ENCODE measurements at places on chromosomes 3 and 15.

DNA sequence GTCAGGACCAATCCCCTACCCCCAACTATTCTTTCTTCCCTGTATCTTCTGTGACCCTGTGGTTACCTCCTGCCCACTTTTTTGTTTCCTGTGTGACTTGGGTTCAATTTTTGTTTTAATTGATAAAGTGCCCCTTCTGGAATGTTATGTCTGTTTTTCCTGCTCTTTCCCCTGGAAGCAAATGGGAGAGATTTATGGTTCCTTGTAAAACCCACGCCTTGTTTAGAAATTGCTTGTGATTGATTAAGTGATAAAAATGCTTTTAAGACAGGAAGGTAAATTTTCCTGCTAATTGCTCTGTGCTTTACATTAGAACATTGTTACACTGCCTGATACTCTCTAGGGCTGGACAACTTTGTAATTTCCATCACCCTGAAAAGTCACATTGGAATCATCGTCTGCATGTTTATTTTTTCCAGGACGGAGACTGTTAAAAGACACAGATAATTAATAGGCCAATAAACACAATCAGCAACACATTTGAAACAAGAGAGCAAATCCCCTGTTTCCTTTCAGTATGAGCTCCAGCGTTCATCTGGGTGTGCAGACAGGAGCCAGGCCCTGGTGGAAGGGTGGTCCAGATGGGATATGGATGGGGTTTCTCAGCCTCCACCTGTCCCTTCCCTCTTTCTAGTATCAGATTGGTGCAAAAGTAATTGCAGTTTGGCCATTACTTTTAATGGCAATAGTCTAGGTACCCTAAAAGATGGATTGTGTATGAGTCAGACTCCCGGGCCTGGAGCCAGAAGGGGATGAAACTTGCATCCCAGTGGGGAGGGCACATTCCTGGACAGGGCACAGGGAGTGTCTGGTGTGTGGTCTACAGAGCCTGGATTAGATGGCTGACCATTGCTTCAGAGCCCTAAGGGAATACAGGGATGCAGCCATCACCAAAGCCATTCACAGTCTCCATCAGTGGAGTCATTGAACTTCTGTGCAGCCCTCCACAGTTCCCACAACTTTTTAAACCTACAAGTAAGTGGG is 58.1 kb upstream of the AGBL1 start:
- no peak for DNase-seq

DNA sequence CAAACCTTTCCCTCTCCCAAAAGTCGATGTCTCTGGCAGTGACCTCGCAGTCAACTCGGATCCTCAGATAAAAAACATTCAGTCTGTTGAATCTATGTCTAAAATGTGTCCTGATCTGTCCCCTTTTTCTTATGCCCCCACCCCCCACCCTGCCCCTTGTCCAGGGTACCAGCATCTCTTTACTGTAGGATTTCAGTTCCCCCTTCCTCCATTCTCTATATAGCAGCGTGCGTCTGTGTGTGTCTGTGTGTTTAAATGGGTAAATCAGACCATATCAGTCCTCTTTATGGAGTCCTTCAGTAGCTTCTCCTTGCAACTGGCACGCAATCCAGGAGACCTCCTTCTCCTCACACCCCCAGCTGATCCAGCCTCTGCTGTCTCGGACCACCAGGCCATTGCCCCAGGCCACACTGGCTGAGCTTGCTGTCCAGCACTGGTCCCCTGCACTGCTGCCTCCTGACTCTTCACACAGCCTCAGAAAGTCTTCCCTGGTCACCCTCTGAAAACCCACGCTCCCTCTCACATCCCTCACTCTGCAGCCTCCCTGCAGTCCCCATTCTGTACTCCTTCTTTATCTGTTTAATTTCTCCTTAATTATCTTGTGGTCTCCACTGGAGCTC is 1.5 kb downstream of the LRRK1 start:
- no peak for DNase-seq

GRCh38 chr3:10968401-10968800 is 24.1 kb upstream of the SLC6A1 start:
- no peak for DNase-seq

DNA sequence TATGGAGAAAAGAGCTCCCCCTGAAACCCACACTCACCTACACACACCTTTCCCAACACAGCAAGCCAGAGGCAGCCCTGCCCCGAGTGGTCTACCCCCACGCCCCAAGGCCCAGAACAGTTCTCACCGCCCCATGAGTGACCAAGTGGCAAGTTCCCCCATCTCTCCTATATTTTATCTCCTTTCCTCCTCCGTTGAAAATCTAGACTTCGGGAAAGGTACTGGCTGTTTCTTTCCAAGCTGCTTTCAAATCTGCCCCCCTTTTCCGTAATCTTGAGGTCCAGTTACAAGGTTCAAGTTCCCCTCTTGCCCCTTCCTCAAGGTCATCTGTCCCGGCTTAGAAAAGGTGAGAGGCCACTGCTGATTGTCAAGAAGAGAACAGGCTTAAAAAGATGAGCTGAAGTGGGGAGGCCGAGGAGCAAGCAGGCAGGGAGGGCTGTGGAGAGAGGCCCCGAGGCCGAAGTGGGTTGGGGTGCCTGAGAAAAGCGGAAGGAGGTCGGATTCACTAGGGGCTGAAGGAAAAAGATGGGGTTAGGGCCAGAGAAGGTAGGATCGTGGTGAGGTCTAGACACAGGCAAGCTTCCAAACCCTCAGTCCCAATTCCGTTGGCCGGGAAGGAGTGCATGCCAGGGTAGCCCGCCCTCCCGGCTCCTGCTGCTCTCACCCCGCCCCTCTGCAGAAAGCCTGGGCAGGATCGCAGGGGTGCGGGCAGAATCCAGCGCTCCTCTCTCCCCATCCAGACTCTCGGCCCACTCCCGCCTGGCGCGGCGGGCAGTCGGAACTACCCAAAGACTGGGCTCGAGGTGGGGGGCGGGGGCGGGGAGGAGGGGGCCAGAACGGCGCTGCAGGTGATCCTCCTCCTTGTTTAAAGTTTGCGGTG is 1.7 kb downstream of the SEMA5B start:
- DNase-seq = no peak

DNA sequence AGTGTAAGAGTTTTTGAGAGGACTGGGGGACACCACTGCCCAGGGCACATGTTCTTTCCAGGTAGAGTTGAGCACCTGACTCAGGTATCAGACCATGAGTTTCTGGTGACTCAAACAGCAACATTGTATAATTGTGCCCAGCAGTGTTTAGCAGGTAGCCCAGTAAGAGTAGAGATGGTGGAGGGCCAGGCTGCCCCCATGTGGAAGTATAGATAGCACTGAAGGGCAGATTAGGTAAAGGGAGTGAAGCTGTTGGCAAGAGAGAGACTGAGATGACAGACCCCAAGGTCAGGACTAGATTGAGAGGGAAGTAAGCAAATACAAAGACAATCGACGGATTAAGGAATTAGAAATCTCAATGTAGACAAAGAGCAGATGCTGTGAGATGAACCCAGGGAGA is 74.6 kb downstream of the TRIM42 start:
- DNase-seq = no peak

GRCh38 chr3:79848876-79849275 is 81.1 kb upstream of the ROBO1 start:
- DNase-seq = no peak

- DNase-seq = no peak
These were observed 70.2 kb downstream of the FMN1 start for GRCh38 chr15:33124279-33124678.

GRCh38 chr3:125357032-125357658 is 18.0 kb downstream of the ZNF148 start:
- DNase-seq = peak; percentile 17

DNA sequence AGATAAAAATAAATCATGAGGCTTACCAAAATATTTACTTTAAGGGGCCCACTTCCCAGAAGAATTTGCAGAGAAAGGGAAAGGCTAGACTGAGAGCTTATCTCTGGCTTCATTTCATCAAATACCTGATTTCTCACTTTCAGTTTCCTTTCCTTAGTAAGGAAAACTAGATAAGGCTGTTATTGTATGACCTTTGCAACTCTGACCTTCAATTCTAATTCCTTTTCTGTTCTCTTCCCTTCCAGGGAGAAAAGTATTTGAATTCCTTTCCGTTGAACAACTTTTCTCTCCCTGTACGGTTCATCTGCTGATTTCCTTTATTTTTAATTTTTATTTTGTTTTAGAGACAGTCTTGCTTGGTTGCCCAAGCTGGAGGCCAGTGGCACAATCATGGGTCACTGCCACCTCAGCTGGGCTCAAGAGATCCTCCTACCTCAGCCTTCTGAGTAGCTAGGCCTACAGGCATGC is 7.1 kb upstream of the PXK start:
- DNase-seq = no peak

- no peak for DNase-seq
These were observed 28.6 kb upstream of the GPR149 start for GRCh38 chr3:154458560-154458959.

- DNase-seq = no peak
These were observed 9.3 kb upstream of the TM4SF18 start for GRCh38 chr3:149342413-149343380.

DNA sequence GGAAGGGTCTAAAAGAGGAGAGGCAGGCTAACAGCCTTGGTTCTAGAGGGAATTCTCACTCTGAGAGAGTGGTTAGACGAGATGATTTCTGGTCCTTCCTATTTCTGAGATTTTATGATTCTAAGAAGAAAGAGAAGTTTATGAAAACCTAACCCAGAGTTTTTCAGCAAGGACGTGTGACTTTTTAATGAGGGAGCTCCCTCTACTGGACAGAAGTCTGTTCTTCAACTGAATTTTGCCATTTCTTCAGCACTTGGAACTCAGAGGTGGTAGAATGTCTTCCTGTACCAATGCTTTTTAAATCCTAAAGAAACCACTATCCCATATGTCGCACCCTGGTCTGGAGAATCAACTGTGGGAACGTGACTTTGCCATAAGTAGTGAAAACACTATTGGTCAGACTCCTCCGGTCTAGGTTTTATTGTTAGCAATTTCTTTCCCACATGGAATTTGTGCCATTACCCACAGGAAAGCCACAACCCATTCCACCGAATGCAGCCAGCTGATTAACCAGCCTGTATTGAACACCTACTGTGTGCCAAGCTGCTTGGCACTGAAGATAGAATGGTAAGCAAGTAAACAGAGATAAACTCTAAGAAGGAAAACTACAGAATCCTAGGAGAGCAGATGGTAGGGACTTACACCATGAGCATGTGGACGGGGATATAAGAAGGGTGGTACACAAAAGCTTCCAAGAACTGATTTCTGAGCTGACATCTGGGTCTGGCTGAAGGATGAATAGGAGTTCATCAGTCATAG is 199.5 kb upstream of the LMCD1 start:
- no peak for DNase-seq

All from activated effector memory CD4-positive, alpha-beta T cell treated with Interleukin-2 at 50 U/mL for 16 hours (primary cell).